ENCODE measurements at places on chromosomes 16 and 17.
A peak's percentile ranks its signal among the peaks of the same experiment; 100 is the strongest.

DNA sequence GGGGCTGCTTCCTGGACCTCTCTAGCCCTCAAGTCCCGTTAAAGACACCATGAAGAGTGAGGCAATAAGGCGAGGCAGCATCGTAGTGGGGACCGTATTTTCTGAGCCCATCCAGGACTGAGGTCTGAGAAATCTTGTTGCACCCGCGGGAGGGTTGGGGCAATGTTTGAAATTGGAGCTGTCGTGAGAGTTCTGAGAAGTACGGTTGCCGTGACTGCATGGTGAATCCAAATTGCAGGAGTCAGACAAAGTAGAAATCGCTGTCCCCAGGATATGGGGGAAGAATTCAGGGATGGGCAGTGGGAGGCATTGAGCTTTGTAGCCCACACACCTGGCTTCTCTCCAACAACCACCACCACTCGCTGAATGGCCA, 42.0 kb upstream of the RPL38 start:
- no peak for DNase-seq

- no peak for DNase-seq
Observed at GRCh38 chr17:12406623-12407215, 259.0 kb upstream of the MYOCD start.

GRCh38 chr16:73019457-73020362, 28.2 kb downstream of the ZFHX3 start:
- DNase-seq: peak; percentile 83

DNA sequence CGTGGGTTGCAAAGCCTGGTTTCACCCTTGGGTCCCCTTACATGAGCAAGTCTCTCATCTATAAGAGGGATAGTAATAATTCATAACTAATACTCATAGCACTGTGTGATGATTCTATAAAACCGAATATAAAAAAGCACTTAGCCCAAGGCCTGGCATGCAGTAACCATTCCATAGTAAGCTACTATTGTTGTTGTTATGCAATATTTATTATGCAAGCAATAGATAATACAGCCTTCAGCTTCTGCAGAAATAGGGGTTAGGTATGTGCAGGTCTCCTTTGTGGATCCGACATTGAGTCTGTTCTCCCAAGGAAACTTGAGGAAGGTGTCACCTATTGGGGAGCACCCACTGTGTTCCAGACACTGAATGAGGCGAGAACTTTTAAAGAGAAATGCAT, 401.1 kb downstream of the UTP18 start:
- DNase-seq: no peak

DNA sequence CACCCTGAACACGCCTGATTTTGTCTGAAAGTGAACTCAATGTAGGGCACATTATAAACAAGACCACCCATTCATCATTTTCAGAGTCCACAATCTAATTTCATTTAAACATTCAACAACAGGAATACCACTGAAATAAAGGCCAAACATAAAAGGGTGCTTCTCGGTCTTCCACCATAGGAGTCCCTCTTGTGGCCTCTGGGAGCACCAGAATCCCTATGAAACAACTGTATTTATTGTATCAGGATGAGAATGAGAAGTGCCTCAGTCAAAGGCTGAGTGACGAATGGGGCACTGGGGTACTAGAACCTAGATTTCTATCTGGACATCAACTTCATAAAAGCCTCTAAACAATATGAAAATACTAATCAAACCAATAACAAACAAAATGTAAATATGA, 40.4 kb downstream of the NXPH3 start:
- peak; percentile 24 for DNase-seq

DNA sequence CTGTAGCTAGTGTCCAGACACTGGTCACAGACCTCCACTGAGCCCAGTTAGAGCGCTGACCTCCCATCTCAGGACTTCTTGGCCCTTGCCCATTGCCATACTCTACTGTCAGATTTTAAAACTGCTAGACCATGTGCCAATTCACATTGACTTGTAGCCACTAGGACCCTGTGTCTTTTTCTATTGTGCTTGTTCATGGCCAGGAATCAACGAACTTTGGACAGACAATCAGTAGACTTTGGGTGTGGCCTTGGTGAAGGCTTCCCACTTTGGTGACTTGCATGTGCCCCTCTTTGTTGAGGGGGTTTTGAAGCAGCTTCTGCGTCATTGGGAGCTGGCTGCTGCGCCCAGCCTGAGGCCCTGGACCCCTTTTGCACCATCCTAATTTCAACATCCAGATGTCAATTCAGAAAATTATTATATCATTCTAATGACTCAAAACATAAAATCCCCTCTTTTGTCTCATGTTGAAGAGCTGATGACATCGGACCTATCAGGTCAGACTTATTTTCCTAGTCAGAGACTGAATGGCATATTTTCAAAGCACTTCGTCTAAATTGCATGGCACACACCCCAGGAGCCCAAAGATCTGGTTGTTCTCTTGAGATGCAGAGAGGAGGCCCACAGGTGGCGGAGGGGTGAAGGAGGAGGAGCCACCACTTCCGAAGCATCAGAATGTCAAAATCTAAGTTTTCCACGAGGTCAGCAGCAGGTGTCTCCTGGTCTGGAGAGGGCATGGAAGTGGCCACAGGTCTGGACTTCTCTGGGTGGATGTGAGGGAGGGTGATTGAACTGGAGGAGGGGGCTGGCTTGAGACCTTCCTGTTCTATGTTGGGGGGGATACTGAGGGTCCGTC, 93.4 kb upstream of the CBX4 start:
- no peak for DNase-seq

DNA sequence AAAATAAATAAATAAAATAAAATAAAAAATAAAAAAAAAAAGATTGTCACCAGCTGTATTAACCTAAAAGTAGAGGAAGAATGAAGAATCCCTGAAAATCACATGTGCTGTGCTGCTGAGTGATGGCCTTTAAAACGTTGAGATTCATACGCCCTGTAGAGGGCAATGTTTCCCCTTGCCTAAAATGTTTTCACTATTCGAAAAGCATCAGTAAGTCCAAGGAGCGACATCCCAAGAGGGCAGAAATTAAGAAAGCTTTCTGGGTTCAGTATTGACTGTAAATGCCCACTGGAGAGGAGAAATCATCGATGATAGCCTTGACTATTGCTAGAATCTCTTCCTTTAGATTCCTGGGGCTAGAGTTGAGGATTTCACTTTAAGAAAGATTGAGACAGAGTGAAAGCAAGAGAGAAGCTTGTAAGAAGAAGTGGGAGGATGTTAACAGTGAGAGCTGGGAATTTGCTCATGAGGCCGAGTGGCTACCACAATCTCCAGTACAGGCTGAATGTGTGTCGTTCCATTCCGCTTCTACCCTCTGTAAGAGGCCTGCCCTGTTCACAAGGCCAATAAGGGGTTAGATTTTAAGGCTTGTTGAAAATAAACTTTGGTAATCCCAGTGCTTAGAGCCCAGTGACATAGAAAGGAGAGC, 170.8 kb upstream of the FAM20A start:
- DNase-seq: peak; percentile 63

- no peak for DNase-seq
Observed at GRCh38 chr17:74532115-74532514, 840 bp upstream of the CD300LB start.

DNA sequence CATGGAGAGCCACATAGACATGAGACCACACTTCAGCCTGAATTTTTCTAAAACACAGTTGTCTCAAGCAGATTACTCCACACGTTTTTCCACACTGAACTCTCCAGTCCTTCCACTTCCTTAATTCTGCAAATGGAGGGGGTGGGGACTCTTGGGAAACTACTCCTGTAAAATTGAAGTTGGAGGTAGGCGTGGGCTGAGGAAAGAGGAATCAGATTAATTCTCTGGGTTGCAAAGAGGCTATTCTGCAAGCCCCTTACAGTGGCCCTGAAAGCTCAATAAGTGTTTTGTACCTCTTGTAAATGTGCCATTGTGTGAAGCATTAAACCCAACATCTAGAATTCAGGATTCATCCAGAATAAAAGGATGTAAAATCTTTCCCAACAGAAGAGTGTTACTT, 9.6 kb downstream of the MARVELD3 start:
- DNase-seq: no peak

Data from ACHN (cell line).